ENCODE measurements at places on chromosomes 3 and 15.

DNA sequence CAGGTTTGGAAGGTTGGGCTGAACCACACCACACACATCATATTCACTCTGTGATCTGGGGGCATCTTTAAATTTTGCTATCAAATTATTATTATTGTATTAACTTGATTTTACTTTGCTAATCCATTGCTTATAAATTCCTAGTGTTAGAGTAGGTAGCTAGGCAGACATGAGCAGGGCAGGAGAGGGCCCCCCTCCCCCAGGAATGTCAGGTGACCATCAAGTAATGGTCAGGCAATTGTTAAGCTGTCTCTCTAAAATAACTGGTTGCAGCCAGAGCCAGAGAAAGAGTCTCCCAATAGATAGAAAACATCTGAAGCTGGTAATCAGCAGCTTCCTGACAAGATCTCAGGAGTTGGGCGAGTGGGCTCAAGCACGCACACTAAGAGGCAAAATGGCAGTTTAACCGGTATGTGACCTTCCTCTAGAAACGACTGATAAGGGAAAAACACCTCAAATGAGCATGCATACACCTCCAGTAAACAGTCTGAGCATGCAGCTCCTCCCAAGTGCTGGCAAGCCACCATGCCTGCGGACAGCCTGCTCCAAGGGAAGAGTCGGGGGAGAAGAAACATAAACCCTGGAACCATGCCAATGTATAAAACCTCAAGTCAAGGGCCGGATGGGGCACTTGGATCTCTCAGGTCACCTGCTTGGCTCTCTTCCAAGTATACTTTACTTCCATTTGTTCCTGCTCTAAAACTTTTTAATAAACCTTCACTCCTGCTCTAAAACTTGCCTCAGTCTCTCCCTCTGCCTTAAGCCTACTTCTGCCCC, 3.1 kb upstream of the CXCR6 start:
- DNase-seq: no peak

GRCh38 chr3:3634326-3634725, 164.9 kb upstream of the LRRN1 start:
- no peak for DNase-seq

DNA sequence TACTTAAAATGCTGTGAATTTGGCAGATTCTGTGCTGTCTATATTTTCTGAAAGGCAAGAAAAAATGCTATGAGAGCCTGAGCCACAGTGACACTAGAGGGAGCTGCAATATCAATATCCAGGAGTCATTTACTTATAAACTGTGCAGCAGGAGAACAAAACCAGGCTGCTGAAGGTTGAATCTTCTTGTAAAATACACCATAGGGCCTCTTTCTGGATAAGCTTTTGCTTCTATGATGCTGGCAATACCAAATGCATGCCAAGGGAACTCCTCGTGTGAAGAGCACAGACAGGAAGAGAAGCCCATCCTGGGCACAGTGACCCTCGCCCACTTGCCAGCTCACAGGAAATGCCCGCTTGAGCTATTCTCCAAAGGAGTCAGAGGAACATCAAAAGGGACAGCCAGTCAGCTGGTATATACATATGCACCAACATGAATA, 48.0 kb upstream of the TSPAN3 start:
- no peak for DNase-seq

- DNase-seq: no peak
These were observed 84.8 kb downstream of the DCLK3 start for GRCh38 chr3:36679384-36680200.

DNA sequence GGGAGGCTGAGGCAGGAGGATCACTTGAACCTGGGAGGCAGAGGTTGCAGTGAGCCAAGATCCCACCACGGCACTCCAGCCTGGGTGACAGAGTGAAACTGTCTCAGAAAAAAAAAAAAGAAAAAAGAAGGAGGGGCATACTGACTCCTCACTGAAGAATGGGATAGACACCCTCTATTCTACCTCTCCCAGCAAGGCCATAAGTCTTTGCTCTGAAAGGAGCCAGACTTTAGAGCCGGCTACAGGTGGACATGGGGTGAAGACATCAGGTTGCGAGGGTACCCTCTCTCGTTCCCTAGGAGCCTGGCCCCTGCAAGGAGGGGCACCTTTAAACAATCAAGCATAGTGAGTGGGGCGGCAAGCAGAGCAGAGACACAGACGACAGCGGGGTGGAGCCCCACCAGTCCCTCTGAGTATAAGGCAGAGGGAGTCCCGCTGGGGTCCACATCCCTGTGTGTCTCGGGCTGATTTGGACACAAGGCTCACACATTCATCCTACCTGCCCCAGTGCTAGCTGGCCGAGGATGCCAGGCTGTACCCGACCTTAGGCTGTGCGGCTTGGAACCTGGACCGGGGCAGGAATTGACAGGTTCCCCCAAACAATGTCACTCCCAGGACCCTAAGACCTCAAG, 1.1 kb downstream of the GRAMD2A start:
- DNase-seq: no peak

All from stimulated activated CD8-positive, alpha-beta memory T cell treated with anti-CD3 and anti-CD28 coated beads, Interleukin-7, amount 100 ng/mL, for 48 hours (primary cell).